Muscle of arm (tissue), 14 donors: ENCODE measurements at places on chromosomes 1 and 21.

DNA sequence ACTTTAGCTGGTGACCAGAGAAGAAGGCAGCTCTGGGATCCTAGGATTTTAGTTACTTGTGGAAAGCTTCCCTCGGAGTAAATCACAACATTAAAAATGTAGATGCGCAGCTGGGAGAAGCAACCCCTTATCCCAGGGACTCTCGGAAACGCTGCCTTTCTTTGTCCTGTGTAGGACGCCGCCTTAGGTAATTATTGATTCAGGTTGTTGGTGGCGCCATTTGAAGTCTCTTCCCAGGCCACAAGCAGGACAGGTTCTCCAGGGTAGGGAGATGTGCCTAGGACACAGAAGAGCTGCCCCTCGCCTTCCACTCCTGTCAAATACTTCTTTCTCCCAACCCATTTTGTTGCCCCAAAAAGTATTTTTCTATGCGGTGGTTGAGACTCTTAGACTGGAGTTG, 10.3 kb downstream of the SLC37A1 start:
- DNase-seq = no peak

- peak; percentile 94 for DNase-seq
These were observed at the start of gene SNAPIN for GRCh38 chr1:153658400-153659174. Gene SNAPIN, plus strand, starts transcription at chr1:153658703. Its CDS starts 41 bp downstream, at chr1:153658744.

GRCh38 chr1:67892476-67893125, 59.3 kb upstream of the GNG12 start:
- peak; percentile 74 for DNase-seq

GRCh38 chr1:179547021-179547535, 28.7 kb downstream of the NPHS2 start:
- DNase-seq = no peak

GRCh38 chr1:52531249-52531872, 21.5 kb downstream of the TUT4 start:
- DNase-seq = no peak

DNA sequence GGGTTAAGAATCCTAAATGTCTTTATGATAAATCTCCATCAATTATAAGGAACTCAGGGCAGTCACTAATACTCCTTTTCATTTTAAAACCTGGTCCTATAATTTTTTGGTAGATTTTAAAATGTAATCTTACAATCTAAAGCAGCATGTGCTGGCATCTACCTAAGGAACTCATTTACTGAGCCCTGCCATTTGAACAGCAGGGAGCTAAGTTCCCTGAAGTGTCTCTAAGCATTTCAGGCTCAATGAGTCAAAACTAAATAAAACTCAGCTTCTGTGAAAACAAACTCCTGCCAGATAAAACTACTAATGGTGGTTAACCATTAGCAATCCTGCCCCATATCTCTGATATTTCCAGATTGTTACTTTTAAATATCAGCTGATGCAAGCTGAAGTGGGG, 1371.8 kb upstream of the PRMT6 start:
- no peak for DNase-seq

GRCh38 chr1:21511579-21512522, 2.6 kb downstream of the ALPL start:
- peak; percentile 51 for DNase-seq

GRCh38 chr1:75097654-75098053, 36.5 kb upstream of the LHX8 start:
- peak; percentile 42 for DNase-seq

- DNase-seq = no peak
These were observed 24.6 kb upstream of the SLC35F3 start for GRCh38 chr1:233879841-233880240.

DNA sequence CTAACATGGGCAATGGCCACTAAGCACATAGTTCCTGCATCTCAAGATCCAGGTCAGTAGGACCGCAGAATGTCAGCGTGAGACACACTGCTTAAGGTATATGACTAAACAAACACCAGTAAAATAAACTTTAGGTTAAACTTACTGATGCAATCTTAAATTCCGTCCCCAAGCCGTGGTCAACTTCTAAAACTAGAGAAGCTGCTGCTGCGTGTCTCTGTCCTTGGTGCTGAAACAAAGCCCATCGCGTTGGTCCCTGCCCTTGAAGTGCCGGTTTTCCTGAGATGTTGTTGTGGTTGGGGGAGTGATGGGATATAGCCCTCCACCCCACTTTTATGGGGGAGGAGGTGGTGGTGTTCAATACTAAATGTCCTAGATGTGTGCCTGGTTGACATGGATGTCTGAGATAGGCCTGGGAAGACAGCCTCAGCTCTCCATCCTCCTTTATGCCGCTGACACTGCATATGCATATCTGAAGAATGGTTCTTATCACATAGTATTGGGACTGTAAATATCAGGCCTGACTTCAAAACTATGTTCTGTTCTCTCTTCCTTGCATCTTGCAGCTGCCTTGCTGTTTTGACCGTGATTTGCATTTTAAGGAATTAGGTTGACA, 72.0 kb upstream of the KCNA3 start:
- DNase-seq = peak; percentile 59

GRCh38 chr1:209653915-209654351, 1.7 kb upstream of the LAMB3 start:
- DNase-seq = no peak

DNA sequence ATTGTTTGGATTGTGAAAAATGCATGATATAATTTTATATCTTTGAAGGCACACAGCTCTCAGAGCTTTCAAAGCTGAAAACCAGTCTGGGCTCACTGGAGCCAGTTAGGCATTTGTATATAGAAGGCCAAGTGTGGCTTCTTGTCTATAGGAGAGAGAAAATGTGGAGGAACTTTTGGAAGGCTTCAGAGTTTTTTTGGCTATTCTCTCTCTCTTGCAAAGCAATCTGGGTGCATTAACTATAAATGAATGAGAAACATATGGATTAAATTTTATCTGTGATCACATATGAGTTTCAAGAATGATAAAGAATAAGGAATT, 216.7 kb upstream of the HOOK1 start:
- DNase-seq = no peak

GRCh38 chr1:174158767-174159251, 511 bp upstream of the RABGAP1L start:
- no peak for DNase-seq

GRCh38 chr21:15719976-15720375, 9.8 kb upstream of the USP25 start:
- no peak for DNase-seq

DNA sequence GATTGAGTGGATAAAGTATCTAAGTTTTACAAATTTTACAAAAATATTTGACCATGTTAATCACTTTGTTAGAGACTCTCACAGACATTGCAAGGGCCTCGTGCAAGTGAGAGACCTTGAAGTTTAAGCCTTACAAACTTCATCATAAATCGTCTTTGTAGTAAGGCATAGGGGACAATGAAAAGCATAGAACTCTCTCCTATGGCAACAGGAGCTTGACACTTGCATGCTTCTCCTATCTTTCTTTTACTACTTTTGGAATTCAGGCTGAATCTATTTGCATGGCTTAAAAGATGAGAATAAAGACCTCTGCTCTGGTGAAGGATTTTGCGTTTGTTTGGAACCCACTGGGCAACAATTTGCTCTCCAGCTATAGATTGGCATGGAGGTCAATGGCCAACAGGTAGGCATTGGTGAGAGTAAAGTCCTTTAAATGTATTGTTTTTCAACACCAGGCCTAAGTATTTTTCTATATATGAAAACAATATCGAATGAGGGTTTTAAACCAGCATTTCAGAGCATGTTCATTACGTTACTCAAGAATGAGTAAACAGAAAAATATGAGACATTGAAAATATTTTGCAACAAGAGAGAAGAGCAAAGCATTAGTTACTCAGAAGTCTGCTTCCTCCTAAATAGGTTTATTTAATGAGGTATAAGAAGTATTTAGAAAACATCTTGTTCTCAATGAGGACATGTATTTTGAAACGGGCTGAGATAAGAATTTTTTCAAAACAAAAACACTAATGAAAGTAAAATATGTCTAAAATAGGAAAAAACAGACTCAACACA, 192.2 kb downstream of the TGFB2 start:
- no peak for DNase-seq

DNA sequence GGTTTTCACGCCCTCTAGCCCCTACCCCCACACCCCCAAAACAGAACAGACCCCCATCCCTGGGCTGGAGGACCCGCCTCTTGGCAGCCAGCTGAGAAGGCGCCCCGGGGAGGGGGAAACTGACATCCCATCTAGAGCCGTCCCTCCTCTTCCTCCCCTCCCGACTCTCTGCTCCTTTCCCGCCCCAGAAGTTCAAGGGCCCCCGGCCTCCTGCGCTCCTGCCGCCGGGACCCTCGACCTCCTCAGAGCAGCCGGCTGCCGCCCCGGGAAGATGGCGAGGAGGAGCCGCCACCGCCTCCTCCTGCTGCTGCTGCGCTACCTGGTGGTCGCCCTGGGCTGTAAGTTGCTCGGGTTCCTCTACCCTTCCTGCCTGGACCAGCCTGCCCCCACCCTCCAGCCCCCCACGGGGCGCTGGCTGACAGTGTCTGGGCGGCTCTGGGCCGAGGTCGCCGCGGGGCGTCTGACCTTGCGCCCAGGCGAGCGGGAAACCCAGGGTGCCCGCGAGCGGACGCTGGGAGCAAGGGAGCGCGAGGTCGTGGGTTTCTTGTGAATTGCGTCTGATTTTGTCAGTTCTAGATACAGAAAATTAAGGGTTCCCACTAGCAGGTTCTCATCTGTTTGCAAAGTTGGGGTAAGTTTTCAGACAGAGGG, 618 bp downstream of the JAM2 start:
- peak; percentile 37 for DNase-seq

DNA sequence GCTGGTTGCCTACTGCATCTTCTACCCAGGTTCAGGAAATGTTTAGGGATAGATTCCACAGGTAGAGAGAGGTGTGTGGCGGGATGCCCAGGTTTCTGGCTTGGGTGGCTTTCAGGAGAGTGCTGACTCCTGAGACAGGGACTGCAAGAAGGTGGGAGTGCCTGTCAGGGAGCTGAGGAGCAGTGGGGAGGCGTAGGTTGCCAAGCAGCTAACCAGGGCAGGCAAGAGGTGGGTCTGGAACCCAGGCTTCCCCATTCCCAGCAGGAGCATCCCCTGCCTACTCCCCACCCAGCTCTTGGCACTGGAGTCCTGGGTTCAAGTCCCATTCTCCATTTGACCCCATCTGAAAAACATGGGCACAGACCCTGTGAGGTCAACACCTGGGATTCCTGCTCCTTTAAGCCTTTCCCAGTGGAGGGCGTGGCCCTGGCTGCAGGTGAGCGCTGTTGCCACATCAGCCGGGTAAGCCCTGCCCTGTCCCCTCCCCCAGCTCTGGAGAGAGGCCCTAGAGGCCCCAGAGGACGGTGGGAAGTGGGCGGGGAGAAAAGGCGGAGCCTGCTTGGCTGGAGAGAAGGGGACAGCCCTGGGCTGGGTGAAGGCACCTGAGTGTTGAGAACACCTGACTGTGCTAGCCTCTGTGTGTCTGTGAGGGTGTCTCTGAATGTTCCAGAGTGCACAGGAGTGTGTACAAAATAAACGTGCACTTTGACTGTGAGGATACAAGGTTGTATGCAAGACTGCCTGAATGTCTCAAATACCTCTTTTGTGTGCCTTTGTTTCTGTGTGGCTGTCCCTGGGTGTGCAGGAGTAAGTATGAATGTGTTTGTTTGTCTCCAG, 14.0 kb upstream of the SYNC start:
- no peak for DNase-seq

GRCh38 chr1:155437405-155437804, 116.7 kb downstream of the RUSC1 start:
- no peak for DNase-seq

GRCh38 chr1:84505493-84506001, 639 bp upstream of the SPATA1 start:
- DNase-seq = peak; percentile 75

DNA sequence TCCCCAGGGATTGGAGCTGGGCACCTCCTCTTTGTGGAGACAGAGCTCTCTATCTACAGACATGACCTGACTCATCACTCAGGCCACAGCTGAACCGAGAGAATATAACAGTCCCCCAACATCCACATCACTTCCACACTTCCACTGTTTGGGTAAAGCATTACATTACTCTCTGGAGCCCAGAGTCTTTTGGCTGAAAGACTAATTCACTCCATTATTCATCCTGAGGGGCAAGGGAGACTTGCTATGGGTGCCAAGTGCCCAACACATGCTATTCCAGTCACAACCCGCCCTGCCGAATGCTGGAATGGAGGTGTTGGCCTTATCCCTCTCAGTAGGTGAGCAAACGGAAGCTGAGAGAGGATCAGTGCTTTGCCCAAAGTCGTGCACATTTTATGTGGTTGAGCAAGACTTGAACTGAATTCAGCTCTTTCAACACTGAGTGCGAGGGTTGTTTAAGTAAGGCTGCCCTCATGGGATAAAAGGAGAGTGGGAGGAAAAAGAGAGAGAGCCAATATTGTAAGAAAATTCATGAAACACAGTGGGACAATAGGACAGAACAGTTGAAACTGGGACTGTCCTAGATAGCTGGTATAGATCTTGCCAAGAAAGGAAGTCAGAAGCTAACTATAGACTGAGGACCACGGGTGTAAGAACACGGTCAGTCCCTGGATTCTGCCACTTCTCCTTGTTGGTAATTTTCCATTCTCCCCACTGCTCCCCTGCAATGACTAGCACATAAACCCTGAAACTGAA, 13.5 kb upstream of the CHI3L1 start:
- DNase-seq = no peak

DNA sequence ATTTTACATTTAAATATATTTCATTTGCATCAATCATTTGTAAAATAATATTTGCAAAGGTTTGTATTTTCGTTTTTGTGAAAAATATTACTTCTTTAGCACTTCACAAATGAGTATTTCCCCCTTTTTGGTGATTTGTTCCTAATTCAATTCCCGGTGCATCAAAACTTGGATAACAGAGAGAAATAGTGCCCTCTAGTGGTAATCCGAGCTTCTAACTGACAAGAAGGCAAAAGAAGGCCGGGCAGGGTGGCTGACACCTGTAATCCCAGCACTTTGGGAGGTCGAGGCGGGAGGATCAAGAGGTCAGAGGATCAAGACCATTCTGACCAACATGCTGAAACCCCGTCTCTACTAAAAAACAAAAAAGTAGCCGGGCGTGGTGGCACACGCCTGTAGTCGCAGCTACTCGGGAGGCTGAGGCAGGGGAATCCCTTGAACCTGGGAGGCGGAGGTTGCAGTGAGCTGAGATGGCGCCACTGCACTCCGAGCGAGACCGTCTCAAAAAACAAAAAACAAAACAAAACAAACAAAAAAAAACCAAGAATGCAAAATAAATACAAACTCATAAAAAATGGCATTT, 137.7 kb downstream of the COL11A1 start:
- peak; percentile 36 for DNase-seq

DNA sequence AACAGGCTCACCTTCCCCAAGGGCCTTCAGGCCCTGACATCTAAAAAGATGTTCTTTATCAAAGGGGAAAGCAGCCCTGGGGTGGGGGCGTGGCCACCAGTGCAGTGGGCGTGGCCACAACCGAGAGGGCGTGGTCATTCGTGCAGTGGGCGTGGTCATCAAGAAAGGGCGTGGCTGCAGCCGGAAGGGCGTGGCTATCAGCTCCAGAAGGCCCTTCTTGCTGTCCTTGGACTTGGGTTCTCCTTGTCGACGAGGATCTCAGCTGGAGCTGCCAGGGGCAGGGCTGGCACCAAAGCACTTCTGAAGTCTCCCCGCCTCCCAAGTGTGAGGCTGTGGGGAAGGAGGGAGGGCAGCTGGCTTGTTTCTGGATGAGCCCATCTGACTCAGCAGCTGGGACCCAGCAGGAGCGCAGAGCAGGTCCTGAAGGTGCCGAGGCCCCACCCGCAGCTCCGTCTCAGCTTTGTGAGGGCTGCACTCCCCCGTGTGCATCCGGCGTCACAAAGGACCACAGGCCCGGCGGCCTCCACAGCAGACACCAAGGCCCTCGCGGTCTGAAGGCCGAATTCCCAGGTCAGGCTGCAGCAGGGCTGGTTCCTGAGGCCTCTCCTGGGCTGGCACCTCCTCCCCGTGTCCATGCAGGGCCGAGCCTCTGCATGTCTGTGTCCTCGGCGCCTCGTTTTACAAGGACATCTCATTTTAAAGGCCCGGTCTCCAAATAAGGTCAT, 12.8 kb downstream of the PDE9A start:
- no peak for DNase-seq
